Spleen (tissue), 13 donors: ENCODE measurements at places on chromosomes 13 and 19.

- no peak for DNase-seq
Measured at GRCh38 chr13:30859326-30859725, 46.7 kb upstream of the MEDAG start.

DNA sequence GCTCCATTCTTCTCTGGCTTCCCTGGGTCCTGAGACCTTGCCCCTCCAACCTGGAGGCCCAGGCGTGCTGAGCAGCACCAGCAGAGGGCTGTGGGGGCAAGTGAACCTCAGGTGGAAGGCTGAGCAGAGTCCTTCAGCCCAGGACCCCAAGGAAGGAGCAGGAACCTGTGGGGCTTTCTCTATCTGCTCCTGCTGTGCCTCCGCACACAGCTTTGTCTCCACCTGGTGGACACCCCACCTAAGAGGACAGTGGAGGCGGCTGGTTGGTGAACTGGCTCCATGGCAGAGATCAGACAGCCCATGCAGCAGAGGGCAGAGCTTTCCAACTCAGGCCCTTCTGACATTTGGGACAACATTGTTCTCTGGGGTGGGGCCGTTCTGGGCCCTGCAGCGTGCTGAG is 19.7 kb downstream of the ZFR2 start:
- DNase-seq, result no peak

DNA sequence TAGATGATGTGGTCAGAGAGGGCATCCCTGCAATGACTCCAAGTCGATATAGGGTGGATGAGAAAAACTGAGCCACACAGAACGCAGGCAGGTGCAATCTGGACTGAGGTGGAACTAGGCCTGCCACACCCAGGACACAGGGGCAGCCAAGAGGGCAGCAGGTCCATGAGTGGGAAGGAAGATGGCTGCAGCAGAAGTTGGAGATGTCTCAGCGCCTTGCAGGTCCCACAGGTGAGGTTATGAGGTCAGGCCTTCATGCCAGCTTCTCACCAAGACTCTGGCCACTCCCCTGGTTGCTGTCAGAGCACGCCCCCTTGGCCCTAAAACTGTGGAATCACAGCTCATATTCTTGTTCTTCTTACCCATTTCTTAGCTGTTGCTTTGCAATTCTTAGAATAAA is 147.7 kb upstream of the VSTM2B start:
- DNase-seq, result no peak

- DNase-seq, result no peak
Measured at GRCh38 chr13:60094385-60095088, 69.2 kb downstream of the DIAPH3 start.

DNA sequence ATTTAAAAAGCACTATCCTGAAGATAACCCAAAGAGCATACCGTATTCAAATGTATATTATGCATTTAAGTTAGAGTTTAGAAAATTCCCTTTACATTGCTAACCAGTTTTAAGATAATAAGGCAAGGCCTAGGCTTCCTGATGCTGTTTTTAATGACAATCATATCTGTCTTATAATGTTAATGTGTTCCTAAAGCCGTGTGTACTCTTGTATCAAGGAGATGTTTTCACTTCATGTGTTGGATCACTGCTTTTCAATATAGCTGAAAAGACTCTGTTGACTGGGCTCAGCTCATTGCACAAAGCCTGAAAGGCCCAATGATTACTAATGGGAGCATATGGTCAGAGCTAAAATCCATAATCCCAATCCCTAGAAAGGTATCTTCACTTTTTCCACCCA is 81.6 kb downstream of the DACH1 start:
- no peak for DNase-seq

GRCh38 chr13:60620611-60621395 is 223.8 kb downstream of the TDRD3 start:
- DNase-seq, result no peak
